PC-9 (cell line): ENCODE measurements at places on chromosomes 3 and 15. TPM values are rescaled to one million over a fixed set of nuclear protein-coding genes. Genes with fewer than 3 reads are reported as not detected.

DNA sequence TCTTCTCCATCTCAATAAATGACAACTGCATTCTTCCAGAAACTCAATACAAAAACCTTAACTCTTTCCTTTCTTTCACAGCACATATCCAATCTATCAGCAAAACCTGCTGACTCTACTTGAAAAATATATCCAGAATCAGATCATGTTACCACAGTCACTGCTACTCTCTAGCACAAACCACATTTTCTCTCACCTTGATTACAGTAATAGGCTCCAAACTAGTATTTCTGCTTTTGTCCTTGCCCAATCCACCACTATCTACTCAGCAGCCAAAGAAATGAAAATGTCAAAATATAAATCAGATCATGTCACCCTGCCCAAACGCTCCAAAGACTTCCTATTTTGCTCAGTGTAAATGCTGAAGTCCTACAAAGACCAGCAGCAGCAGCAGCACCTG lies 15.2 kb downstream of the TMCC1 start:
- no peak overlapping the region for H3K4me3 ChIP-seq
- peaks cover 19% of the 10 kb centered on the region for H3K4me1 ChIP-seq
- no peaks in the 10 kb centered on the region for H3K27me3 ChIP-seq
- DNase-seq = peak; percentile 7
- peak overlapping the region; percentile 29 for H3K27ac ChIP-seq
- H3K36me3 ChIP-seq = peaks cover 33% of the 10 kb centered on the region

DNA sequence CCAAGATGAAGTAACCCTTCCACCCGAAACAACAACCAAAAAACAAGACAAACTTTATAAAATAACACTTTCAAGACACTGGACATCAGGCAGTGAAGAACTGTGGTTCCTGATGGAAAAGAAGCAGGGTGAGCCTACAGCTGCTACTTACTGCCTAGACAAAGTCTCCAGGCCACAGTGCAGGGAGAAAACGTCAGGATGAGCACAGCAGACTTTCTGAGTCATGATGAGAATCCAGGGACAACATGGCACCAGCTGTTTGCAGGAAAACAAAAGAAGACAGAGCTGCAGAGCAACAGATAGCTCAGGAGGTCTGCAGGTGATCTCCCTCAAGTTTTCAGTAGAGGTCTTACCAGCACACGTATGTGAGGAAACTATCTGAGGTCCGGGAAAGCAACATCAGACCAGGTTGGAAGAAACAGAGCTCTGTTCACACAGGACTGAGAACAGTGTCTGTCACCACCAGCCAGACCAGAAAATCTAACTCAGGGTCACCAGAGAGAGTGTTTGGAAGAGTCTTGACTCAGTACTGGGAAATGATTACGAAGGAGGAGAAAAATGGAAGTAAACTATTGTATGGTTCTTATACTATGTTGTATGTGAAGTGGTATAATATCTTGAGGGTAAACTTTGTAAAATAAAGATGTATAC lies 108.9 kb downstream of the ANO10 start:
- H3K4me3 ChIP-seq = no peak overlapping the region
- H3K27ac ChIP-seq = no peak overlapping the region
- no peaks in the 10 kb centered on the region for H3K27me3 ChIP-seq
- no peak for DNase-seq
- no peaks in the 10 kb centered on the region for H3K4me1 ChIP-seq

DNA sequence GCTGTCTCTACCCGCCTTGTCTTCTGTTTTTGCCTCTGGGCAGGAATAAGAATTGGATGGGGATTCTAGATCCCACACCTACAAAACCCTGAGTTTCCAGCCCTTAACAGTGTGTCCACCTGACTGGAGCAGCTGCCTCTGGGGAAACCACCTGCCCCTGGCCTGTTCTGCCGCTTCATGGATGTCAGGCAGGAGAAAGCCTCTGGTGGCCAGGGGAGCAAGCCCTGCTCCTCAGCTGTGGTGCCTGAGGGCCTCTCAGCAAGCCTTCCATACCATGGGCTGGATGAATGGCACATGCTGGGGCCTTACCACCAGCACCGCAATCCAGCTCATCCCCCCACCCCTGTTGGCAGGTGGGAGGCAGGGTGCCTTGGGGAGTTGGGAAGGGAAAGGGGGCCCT lies 5.3 kb upstream of the CPNE9 start:
- no peaks in the 10 kb centered on the region for H3K4me1 ChIP-seq
- H3K27ac ChIP-seq = no peak overlapping the region
- no peaks in the 10 kb centered on the region for H3K27me3 ChIP-seq
- DNase-seq = no peak
- H3K4me3 ChIP-seq = no peak overlapping the region

DNA sequence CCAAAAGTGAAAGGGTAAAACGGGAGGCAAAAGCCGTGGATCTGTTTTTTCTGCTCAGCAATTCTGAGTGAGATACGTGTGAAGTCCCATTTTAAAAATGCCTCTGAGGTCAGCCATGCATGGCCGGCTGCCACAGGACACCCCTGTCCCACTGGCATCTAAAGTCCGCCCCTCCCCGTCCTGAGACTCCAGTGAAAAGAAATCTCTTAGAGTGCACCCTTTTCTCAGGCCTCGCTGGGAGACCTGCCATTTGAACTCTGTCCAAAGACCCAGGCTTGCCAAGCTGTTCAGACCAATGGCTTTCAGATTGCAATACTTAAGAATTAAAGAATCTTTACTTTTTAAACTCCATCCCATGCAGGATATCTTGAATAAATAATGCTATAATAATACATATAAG lies 61.0 kb upstream of the SLC24A5 start:
- H3K27me3 ChIP-seq = no peaks in the 10 kb centered on the region
- DNase-seq = no peak
- H3K36me3 ChIP-seq = no peaks in the 10 kb centered on the region
- no peak overlapping the region for H3K27ac ChIP-seq

GRCh38 chr3:88259045-88259444 lies 109.3 kb downstream of the C3orf38 start:
- no peaks in the 10 kb centered on the region for H3K36me3 ChIP-seq
- no peak overlapping the region for H3K4me3 ChIP-seq

DNA sequence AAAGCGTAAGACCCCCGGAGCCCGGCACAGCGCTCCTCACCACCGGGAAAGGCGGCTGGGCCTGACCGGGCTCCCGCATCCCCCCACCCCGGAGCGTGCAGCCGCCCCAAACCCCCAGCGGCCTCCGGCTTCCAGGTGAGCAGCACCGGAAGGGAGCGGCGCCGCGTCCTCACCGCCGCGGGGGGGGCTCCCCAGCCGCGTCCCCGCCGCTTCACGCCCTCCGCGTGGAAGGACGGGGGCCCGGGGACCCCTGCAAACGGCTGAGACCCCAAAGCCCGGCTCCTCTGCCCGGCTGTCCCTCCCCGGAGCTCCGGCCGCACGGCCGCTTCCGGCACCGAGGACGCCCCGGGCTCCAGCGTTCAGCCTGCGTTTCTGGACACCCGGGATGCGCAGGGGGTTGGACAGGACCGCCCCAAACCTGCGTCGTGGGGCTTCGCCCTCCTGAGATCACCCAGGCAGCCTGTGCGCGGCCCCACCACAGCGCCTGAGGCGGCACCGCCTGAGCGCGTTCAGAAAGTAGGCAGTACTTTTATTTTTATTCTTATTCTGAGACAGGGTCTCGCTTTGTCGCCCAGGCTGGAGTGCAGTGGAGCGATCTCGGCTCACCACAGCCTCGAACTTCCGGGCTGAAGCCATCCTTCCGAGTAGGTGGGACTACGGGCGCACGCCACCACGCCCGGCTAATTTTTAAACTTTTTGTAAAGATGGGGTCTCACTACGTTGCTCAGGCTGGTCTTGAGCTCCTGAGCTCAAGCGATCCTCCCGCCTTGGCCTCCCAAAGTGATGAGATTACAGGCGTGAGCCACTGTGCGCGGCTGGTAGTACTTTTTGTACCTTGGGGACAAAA lies 51.6 kb upstream of the BLM start:
- H3K36me3 ChIP-seq = no peaks in the 10 kb centered on the region
- H3K4me3 ChIP-seq = peak overlapping the region; percentile 75
- H3K4me1 ChIP-seq = peaks cover 37% of the 10 kb centered on the region
- DNase-seq = peak; percentile 69

- H3K27ac ChIP-seq = no peak overlapping the region
- no peak for DNase-seq
- H3K4me1 ChIP-seq = peaks cover 59% of the 10 kb centered on the region
- no peak overlapping the region for H3K4me3 ChIP-seq
Observed at GRCh38 chr3:183298701-183299153, 45.7 kb downstream of the B3GNT5 start.

- no peak overlapping the region for H3K4me3 ChIP-seq
- H3K36me3 ChIP-seq = no peaks in the 10 kb centered on the region
- H3K4me1 ChIP-seq = peaks cover 38% of the 10 kb centered on the region
- no peak overlapping the region for H3K27ac ChIP-seq
- H3K27me3 ChIP-seq = no peaks in the 10 kb centered on the region
Observed at GRCh38 chr3:139530717-139531116, 8.8 kb downstream of the RBP1 start.

GRCh38 chr3:9507586-9508578 lies 45.7 kb downstream of the LHFPL4 start:
- H3K4me1 ChIP-seq = no peaks in the 10 kb centered on the region
- H3K27me3 ChIP-seq = peaks cover 35% of the 10 kb centered on the region
- H3K4me3 ChIP-seq = no peak overlapping the region
- no peaks in the 10 kb centered on the region for H3K36me3 ChIP-seq
- DNase-seq = no peak

DNA sequence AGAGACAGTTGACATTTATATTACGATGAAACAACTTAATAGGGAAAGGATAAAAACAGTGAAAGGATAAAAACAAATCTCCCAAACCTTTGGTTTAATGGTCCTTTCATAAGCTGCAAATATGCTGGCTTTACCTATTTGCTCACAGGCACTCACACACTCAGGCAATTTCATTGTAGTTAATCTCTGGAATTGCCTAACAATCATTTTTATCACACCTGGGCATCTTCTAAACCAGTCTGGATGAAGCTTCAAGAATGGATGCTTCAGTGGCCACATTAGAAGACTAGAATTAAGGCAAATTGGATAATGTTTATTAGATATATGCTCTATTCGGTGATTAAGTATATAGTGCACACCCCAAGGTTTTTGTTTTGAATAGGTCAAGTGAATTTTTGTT lies 13.5 kb downstream of the OSBPL10 start:
- no peak overlapping the region; the same call in 1 of the 2 replicates for H3K27ac ChIP-seq
- peaks cover 6% of the 10 kb centered on the region for H3K4me1 ChIP-seq
- no peak overlapping the region for H3K4me3 ChIP-seq
- no peak for DNase-seq
- H3K36me3 ChIP-seq = no peaks in the 10 kb centered on the region
- H3K27me3 ChIP-seq = no peaks in the 10 kb centered on the region

DNA sequence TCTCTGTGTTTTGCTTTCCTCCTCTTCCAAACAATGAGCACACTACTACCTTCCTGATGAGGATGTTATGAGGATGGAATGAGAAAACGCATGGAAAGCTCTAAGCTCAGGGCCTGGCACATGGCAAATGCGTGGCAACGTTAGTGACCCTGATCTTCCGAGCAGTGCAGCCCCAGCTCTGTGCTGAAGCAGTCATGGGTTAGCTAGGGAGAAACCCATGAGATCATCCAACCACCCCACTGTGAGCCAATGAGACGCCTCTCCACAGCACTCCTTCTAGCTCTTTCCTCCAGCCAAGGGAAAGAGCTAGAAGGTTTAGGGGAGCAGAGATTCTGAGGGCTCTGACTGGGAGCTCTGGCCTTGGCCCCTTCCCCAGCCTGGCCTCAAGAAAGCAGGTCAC lies 4.5 kb downstream of the CPN2 start:
- no peaks in the 10 kb centered on the region for H3K4me1 ChIP-seq
- H3K4me3 ChIP-seq = no peak overlapping the region
- no peak overlapping the region for H3K27ac ChIP-seq
- no peak for DNase-seq

- no peaks in the 10 kb centered on the region for H3K4me1 ChIP-seq
- peaks cover 12% of the 10 kb centered on the region; the same call in 1 of the 2 replicates for H3K36me3 ChIP-seq
- H3K27ac ChIP-seq = no peak overlapping the region
- no peak overlapping the region for H3K4me3 ChIP-seq
- no peak for DNase-seq
Observed at GRCh38 chr15:84616235-84616634, 15.4 kb downstream of the ZSCAN2 start.

DNA sequence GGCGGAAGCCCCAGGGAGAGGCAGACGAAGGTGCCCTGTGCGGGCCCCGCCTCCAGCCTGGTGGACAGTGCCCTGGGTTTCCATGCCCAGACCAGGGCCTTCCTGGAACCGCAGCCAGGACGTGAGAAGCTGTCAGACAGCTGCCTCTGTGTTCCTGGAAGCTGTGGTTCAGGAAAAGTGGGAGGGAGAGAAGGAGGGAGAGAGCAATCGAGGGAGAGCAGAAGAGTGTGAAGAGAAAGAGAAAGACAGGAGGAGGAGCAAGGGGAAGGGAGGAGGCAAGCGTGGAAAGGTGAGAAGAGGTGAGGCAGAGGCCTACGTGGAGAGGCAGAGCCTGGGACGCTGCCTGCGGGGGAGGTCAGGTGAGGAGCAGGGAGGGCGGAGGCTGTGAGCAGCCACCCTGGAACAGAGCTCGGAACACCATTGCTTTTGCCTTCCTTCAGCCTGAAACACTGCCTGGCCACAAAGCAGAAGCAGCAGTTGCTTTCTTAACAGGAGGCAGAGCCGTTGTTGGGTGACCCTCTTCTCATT lies 18.6 kb downstream of the ZDHHC19 start:
- H3K27ac ChIP-seq = no peak overlapping the region
- peaks cover 14% of the 10 kb centered on the region for H3K4me1 ChIP-seq
- no peaks in the 10 kb centered on the region for H3K36me3 ChIP-seq
- no peaks in the 10 kb centered on the region for H3K27me3 ChIP-seq
- DNase-seq = peak; percentile 32

GRCh38 chr3:143478115-143478693 lies 358.6 kb downstream of the CHST2 start:
- H3K27ac ChIP-seq = no peak overlapping the region
- no peak for DNase-seq
- no peaks in the 10 kb centered on the region for H3K27me3 ChIP-seq

GRCh38 chr15:95326431-95327182 lies 1003.9 kb upstream of the NR2F2 start:
- H3K4me3 ChIP-seq = no peak overlapping the region
- H3K4me1 ChIP-seq = no peaks in the 10 kb centered on the region
- H3K27me3 ChIP-seq = no peaks in the 10 kb centered on the region
- no peak for DNase-seq
- H3K27ac ChIP-seq = no peak overlapping the region

DNA sequence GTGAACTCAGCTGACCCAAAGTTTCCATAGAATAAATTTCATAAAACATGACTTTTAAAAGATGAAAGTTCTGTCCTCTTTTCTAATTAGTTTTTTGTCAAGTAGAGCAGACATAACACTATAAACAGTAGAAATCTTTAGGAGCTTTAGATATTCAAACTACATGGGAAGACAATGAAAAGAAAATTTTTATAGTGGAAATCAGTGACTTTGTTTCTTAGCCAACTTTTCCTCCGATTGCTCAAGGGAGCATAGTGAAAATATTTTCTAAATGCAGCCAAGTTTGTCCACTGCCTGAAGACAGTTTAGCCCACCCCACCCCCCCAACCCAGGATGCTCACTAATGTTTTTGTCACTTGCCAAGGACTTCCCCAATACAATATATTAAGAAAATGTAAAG lies 114.9 kb downstream of the PLD1 start:
- H3K27me3 ChIP-seq = no peaks in the 10 kb centered on the region
- no peaks in the 10 kb centered on the region for H3K4me1 ChIP-seq
- no peak for DNase-seq
- H3K27ac ChIP-seq = no peak overlapping the region
- H3K4me3 ChIP-seq = no peak overlapping the region

JMJD7 gene
- 6.5 and 11.7 TPM in 2 replicates for total RNA-seq

ITIH1 gene
- not detected in 2 replicates for total RNA-seq

GOLGA8H gene
- total RNA-seq = not detected in 2 replicates

KNG1 gene
- not detected in 2 replicates for total RNA-seq

XCR1 gene
- total RNA-seq = 0.13 and 0.18 TPM in 2 replicates

C2CD4A gene
- total RNA-seq = 0.09 TPM in 1 of 2 replicates, not detected in the other

PCOLCE2 gene
- total RNA-seq = 1.5 and 2.5 TPM in 2 replicates
